ENCODE measurements at places on chromosomes 5 and 9. TPM values are rescaled to one million over a fixed set of nuclear protein-coding genes. Genes with fewer than 3 reads are reported as not detected.
A peak's percentile ranks its signal among the peaks of the same experiment; 100 is the strongest.

- DNase-seq: no peak
These were observed 33.8 kb downstream of the PDCD1LG2 start for GRCh38 chr9:5543875-5544702.

DNA sequence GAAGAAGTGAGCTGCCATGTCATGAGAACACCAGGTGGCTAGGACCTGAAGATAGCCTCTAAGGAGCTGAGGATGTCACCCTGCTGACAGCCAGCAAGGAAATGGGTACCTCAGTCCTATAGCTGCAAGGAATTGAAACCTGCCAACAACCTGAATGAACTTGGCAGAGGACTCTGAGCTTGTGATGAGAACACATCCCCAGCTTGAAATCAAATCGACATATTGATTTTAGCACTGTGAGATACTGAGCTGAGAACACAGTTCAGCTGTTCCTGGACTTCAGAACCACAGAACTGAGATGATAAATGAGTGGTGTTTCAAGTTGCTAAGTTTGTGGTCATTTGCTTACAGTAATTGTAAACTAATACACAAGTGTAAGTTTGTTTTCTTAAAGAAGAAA is 5.5 kb upstream of the RASEF start:
- DNase-seq: no peak

DNA sequence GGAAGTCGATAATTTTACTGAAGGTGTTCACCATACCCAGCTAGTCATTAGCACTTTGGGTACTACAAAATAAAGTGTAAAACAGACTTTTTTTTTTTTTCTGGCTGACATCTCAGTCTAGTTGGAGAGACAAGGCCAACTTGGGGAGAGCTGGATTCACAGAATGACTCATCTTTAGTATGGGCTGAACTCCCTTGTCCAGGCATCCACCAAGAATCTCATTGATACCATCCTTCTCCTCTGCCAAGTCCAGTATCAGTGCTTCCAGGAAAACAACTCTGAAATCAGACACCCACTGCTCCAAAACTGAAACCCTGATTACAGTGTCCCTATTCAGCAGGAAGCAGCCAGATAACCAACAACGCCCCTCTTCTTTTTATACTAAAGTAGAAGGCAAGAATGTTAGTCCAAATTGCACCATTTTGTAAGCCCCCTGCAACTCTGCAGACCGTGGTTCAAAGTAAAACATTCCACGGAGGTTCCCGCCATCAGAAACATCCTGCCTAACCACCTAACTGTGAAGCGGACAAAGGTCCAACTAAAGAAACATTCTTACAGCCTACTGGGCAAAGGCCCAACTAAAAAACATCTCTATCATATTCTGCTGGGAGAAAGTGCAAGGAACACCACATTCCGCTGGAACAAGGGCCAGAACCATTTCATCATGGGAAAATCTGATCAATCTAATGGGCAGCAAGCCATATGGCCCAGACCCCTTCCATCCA is 728.2 kb downstream of the BRINP1 start:
- DNase-seq: no peak

DNA sequence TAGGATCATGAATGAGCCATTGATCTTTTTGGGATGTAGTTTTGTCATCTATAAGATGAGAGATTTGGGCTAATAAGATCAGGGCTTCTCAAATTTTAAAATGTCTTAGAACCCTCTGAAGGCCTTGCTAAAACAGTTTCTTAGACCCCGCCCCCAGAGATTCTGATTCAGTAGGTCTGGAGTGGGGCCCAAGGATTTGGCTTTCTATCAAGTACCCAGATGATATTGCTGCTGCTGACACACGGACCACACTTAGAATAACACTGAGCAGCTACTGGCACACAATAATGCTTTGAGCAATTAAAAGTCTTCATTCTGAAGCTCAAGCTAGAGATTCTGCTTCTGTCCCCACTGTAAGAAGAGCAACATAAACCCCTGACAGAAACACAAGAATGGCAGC is 216.7 kb downstream of the SMARCA2 start:
- no peak for DNase-seq

DNA sequence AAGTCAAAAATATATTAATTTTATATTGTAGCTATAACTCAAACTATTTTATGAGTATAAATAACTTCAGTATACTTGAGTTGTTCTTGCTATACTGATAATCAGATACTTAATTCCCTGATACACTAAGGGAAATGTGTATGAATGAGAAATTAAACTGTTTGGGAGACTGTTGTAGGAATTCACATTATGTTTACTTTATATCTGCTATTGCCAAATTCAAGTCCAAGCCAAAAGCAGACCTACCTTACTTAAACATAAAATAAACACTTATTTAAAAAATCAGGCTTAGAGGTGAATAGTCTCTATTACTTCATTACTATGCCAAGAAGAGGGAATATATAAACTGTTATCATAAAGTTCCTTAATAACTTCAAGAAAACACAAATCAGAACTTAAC is 13.2 kb downstream of the NR3C1 start:
- no peak for DNase-seq

- no peak for DNase-seq
These were observed 8.8 kb downstream of the GARNL3 start for GRCh38 chr9:127273326-127273725.

DNA sequence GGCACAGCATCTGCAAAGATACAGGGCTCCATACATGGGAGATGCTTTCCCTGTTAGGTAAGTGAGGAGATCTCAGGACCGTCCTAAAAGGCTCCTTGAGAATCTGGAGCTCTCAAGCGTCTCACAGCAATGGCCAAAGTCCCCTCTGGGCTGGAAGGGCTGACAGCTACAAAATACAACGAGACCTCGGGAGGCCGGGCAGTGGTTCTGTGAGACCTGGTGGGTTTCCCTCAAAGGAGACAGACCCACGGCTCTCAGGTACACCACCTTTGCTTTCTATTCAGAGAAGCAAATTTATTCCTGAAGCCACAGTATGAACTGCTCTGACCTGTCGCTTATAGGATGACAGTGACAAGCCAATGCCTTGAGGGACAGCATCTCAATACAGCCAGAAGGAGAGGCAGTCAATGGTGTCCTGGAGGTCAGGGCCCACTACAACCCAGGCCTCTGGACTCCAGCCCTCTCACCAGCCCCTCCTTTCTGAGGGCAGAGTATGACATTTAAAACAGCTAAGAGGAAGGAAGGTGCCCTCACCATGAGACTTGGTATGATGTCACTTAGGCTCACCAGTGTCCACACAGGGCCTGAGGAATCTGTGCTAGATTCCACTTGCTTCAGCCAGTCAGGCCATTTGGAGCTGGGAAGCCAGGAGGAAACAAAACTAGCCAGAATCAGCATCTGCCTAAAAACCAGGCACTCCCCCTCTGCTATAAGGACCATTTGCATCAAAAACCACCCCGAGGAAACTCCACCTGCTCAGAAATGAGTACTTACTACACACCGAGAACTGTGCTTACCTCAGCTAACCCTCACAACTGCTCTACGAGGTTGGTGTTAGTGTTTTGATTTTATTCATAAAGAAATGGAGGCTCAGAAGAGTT is 86.5 kb upstream of the FSTL4 start:
- no peak for DNase-seq

DNA sequence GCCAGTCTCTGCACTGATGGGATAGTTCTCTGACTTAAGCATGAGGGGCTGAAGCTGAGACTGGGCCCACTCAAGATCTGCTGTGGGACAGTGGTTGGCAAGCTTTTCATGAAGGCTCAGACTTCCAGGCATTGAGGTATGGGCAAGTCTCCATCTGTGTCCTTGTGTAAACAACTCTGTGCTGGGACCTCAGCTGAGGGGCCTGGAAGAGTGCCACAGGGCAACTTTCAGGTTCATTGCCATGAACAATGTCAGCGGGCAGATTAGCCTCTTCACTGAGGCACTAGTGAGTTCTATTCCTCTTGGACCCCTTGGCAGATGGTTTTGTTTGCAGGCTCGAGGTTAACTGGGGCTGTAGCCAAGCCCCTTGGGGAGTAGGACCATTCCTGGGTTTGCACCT is 127.1 kb downstream of the MRPS30 start:
- no peak for DNase-seq

- DNase-seq: no peak
These were observed 48.3 kb upstream of the RNF130 start for GRCh38 chr5:180119903-180120236.

DNA sequence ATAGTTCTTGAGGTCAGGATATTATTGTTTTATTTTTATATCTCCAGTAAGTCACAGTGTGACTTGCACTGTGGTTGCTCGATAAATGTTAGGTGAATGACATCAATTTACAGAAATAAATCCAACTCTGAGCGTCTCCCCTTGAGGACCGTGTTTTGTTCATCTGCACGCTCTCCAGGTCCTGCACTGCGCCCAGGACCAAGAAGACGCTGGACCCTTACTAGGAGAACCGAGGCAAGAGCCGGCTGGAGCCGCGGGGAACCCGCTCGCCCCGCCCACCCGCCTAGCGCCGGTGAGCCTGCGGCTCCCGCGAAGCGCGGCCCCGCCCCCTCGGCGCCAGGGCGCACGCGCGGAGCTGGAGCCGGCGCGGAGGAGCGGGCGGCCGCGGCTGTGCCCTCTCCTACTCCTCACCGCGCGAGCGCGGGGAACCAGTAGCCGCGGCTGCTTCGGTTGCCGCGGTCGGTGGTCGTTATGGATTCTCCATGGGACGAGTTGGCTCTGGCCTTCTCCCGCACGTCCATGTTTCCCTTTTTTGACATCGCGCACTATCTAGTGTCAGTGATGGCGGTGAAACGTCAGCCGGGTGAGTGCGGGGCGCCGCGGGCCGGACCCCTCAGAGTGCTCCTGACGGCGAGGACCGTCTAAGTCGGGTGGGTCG is at the start of gene TMEM38B:
Gene TMEM38B (plus strand): TSS at position 352 of the 658 bp plus-strand sequence. CDS start 120 bp downstream, at position 472.
- DNase-seq: peak; percentile 86

The SPATA31D1 gene
- not detected for total RNA-seq

The TNC gene
- total RNA-seq: not detected

The GRM6 gene
- not detected for total RNA-seq

The CDH6 gene
- total RNA-seq: not detected

The FSD1L gene
- 3.9 TPM for total RNA-seq

The NR4A3 gene
- 7.8 TPM for total RNA-seq

The SNAPC4 gene
- total RNA-seq: 16.7 TPM

The OTP gene
- total RNA-seq: not detected

The KIAA0825 gene
- total RNA-seq: 1.2 TPM

Data from activated naive CD4-positive, alpha-beta T cell treated with anti-CD3 and anti-CD28 coated beads, Interleukin-2, amount 50 U/mL, for 72 hours (primary cell).